Esophagus muscularis mucosa (tissue), 4 donors: ENCODE measurements at places on chromosomes 5 and 9. TPM values are rescaled to one million over a fixed set of nuclear protein-coding genes. Genes with fewer than 3 reads are reported as not detected.
A peak's percentile ranks its signal among the peaks of the same experiment; 100 is the strongest.

NACC2 gene
- 181 TPM for total RNA-seq

PKD2L2 gene
- total RNA-seq = not detected

MED7 gene
- 8.4 TPM for total RNA-seq

PCDHA7 gene
- total RNA-seq = 0.32 TPM

CDC25C gene
- total RNA-seq = not detected

SLC46A2 gene
- total RNA-seq = not detected

SWI5 gene
- 20.8 TPM for total RNA-seq

TLX3 gene
- not detected for total RNA-seq

MEIKIN gene
- total RNA-seq = not detected

- DNase-seq = no peak
Measured at GRCh38 chr9:33926746-33927485, 110.0 kb downstream of the UBE2R2 start.

GRCh38 chr9:91060520-91061343, 259.1 kb downstream of the SYK start:
- DNase-seq = peak; percentile 92

DNA sequence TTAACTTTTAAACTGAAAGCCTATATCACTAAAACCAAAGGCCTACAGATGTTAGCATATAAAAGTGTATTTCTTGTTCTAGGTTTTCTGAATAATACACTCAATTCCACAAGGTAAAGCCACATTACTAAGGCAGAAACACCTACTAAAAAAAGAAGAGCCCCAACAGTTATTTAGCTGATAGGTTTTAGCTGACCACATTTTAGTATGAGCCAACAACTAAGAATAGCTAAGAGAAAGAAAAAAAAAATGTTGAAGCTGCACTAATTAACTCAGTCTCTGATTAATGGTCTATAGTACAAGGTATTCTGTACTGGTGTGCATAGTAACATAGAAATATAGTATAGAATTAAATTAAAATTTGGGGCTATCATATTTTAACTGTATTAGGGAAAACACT, 23.5 kb downstream of the ZFR start:
- DNase-seq = no peak

GRCh38 chr5:111252799-111253545, 28.8 kb downstream of the CAMK4 start:
- DNase-seq = no peak

DNA sequence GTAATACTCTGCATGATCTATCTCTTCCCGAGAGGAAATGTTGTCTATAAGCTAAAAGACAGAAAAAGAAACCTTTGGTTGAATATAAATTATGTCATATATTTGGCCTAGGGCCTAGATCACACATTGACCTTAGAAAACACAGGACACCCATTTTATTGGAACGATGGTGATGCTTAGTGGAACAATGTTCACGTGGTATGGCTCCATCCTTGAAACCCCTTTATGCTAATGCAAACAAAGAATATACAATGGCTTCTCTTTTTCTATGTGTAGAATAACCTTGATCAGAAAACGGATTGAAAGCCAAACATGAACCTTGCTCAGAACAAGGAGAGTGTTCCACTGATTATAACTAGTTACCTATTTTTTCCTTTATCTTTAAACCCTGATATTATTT, 24.5 kb downstream of the MRPS27 start:
- DNase-seq = no peak

- DNase-seq = no peak
Measured at GRCh38 chr9:37969558-37970300, 65.8 kb upstream of the SLC25A51 start.

DNA sequence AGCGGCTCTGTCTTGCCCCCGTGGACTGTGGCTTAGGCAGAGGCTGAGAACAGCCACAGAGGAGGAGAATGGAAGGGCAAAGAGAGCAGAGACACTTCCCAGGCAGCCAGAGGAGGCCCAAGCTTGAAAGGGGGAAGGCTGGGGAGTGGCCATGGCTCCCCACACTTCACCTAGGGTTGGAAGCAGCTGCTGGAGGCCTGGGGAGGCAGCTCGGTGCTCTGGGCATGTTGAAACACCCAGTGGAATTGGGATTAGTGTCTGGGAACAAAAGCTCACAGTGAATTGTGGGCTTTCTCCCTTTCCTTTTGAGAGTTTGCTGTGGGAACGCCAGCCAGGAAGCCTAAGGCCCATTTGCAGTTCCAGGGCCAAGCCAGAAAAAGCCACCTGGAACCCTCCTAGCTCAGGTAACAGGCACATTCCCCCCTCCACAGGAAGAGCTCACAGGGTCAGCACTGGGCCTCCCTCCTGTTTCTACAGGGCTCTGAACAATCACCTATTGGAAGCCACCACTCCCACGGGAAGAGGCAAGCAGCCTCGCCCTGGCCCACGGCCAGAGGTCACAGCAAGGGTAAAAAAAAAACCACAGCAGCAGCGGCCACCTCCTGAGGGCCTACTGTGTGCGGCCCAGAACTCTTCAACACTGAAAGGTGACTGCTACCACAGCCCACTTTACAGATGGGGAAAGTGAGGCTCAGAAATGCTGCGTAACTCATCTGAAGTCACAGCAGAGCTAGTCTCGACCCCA, 20.2 kb downstream of the EEIG1 start:
- no peak for DNase-seq

DNA sequence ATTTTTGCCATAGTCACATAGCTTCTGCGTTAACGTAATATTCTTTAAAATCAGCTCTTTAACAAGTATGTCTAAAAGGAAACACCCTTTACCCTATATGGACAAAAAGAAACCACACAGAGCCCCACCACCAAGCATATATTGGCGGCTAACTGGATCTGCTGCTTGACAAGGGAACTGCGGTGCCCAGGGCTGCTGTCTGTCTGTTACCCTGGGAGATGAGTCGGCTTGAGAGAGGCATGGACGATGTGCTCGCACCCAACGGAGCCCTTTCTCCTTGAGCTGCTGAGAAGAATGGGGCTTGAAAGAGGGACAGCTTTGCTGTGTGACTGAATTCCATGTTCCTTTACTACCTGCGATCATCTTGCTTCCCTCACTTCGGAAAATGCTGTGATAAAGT, 158.6 kb upstream of the SHB start:
- DNase-seq = no peak

GRCh38 chr9:109966643-109967368, 186.8 kb downstream of the PALM2AKAP2 start:
- DNase-seq = no peak

DNA sequence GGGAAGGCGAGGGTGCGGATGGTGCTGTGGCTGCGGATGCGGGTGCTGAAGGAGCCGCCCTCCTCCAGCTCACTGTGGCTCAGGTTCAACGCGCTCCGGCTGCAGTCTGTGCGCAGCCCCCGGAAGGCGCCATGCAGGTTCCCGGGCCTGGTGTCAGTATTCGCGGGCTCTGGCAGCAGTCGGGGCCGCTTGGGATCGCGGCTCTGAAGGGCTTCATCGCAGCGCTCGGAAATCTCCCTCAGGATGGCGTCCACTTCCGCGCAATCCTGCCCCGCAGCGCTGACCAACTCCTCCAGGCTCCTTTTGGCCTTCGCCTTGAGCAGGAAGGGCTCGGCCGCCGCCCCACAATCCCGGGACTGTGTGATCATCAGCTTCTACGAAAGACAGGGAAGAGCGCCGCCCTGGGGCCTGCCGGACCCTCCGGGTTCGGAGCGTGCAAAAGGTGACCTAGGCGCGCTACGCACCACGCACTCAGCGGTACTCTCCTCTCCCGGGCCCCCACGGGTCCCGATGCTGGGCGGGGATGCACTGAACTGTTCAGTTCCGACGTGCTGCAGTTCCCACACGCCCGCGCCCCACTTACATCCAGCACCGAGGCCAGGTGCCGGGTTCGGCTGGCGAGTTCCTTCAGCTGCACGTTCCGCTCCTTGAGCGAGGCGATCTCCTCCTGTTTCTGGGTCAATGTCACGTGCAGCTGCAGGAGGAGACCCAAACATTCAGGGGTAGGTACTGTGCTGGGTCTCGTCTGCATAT, 6.5 kb downstream of the MCIDAS start:
- DNase-seq = no peak

GRCh38 chr5:19923742-19924141, 64.3 kb downstream of the CDH18 start:
- DNase-seq = no peak

GRCh38 chr5:172828911-172829431, 5.1 kb upstream of the ERGIC1 start:
- no peak for DNase-seq

- DNase-seq = no peak
Measured at GRCh38 chr9:269081-269711, 54.5 kb downstream of the DOCK8 start.

DNA sequence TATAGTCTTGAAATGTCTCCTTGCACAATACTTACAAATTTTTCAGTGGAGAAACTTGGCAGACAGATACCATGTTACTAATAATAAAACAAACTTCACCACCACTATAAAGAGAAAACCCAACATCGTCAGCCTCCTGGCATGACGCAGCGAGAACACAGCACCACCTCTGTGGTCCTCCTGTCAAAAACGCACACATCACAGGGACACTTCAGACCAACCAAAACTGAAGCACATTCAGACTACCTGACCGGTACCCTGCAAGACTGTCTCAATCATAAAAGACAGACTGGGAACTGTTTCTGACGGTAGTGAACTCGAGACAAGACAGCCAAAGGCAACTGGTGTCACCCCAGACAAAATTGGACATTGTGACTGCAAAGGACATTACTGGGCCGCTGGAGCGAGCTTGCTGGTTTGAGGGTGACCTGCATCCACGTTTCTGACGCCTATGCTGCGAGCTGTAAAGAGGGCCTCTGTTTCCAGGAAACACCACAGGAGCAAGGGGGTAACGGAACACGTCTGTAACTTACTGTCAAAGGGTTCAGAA, 34.4 kb downstream of the NSUN2 start:
- DNase-seq = no peak

GRCh38 chr9:83665580-83666200, 42.1 kb downstream of the UBQLN1 start:
- no peak for DNase-seq
